Caudate nucleus (tissue), 63 donors: ENCODE measurements at places on chromosomes 1 and 21.

GRCh38 chr1:197973206-197973605 lies 56.0 kb downstream of the LHX9 start:
- no peak for DNase-seq

GRCh38 chr1:110186558-110186957 lies 23.6 kb upstream of the KCNC4 start:
- DNase-seq, result no peak

DNA sequence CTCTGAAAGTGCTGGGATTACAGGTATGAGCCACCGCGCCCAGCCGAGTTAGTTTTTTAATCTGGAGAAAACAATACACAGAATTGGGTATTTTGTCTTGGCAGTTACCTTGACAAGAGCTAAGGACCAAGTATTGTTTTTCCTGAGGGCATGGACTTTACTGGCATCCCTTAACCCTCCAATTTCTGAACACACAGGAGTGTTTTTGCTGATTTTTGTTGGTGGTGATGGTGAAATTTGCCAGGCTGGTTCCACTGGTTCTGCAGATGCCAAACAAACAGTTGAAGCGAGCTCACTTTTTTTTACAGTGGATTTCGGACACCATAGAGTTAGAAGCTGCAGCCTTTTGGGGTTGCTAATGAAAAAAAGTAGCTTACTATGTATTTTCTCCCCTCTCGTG lies 37.2 kb upstream of the SH3D21 start:
- no peak for DNase-seq

DNA sequence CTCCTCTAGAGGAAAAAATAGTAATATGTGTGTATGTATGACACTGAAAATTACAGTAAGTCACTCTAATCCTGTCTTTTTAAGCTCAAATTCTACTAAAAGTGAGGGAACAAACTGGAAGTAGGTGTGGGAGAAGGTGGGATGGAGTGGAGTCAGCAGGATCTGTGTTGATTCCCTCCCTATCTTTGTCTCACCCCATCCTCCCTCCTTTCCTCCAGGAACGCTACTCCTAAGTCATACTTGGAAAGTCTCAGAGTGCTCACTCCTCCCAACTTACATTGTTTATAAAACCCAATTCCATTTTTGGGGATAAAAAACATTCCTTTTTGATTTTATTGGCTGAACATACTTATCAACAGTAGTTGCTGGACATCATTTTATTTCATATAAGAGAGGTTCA lies 14.9 kb upstream of the NUP133 start:
- no peak for DNase-seq

GRCh38 chr1:214516434-214517326 lies 34.7 kb downstream of the PTPN14 start:
- no peak for DNase-seq

- DNase-seq, result no peak
These were observed 152.0 kb upstream of the GRIK3 start for GRCh38 chr1:37186246-37186756.

- no peak for DNase-seq
These were observed 40.8 kb upstream of the WARS2 start for GRCh38 chr1:119181218-119181617.

GRCh38 chr1:205285381-205286101 lies 36.0 kb downstream of the NUAK2 start:
- DNase-seq, result no peak

DNA sequence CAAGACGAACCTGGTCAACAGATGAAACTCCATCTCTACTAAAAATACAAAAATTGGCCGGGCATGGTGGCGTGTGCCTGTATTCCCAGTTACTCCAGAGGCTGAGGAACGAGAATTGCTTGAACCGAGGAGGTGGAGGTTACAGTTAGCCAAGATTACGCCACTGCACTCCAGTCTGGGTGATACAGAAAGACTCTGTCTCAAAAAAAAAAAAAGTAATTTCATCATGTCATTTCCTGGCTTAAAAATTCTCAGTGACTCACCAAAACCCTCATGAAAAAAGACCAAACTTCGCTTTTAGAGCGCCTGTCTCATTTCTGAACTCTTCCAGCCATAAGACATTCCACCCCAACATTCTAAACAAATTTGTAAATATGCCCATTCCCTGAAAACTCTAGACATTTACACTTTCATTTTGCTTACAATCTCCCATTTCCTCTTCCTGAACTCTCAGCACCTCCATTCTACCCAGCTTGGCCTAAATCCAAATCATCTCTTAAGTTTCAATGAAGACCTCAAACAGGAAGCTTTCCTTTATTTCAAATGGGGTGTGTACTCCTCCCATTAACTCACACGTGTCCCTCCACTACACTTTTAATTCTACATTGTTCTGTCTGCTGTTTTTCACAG lies 50.5 kb upstream of the PRRC2C start:
- DNase-seq, result no peak

- DNase-seq, result no peak
These were observed 105.8 kb upstream of the EDN2 start for GRCh38 chr1:41590331-41590730.

GRCh38 chr1:246398126-246398813 lies 108.8 kb downstream of the SMYD3 start:
- DNase-seq, result no peak

- DNase-seq, result no peak
These were observed 128.4 kb upstream of the SOD1 start for GRCh38 chr21:31530897-31531705.

DNA sequence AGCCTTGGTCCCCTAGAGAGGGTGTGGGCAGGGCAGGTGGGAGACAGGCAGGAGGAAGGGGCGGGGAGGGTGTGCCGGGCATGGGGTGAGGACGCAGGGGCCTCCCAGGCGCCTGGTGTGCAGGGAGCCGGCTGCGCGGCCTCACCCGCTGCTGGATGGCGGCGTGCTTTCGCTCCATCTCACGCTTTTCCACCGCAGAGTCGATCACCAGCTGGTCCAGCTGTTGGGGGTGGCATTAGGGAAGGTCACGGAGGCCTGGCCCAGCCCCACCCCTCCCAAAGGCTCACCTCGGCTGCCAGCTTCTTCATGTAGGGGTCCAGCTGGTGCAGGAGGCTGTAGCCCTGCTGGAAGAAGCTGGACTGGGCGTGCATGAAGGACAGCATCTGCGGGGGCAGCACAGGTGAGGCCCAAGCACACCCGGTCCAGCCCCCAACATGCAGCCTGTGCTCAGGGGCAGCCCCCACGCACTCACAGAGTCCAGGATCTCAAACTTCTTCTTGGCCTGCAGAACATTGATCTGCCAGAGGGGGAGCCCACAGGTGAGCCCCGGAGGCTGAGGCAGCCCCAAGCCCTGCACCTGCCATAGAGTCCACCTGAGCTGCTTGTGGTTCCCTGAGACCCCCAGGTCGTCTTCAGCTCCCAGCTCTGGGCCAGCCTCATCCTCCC lies 7.9 kb downstream of the ACAP3 start:
- no peak for DNase-seq

GRCh38 chr1:53203466-53203865 lies 6.8 kb downstream of the CPT2 start:
- no peak for DNase-seq

DNA sequence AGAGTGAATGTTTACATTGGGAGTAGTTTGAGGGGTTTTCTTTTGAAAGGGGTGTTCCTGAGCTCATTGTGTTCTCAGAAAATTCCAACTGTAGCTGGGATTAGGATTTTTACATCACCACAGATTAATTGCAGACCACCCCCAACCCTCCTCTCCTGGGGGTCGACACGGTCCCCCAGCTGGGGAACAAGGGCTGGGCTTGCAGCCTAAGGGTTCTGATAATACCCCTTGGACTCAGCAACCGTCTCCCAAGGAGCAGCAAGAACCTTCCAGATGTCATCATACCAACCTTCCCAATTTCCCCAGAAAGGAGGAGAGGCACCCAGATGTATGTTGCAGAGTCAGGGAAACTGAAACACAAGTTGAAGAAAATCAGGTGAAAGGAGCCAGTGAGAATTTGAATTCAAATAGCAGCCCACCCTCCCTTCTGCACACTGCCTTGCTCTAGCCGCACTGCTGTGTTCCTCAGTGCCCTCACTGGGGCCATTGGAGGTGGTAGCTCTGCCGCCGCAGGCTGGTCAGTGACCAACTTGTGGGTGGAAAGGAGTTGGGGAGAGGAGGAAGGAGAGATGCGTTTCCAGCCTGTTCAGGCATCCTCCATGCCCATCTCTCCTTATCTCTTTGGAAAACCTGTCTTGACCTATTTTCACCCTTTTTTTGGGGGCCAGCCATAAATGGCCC lies 14.7 kb upstream of the IGFN1 start:
- DNase-seq, result no peak

DNA sequence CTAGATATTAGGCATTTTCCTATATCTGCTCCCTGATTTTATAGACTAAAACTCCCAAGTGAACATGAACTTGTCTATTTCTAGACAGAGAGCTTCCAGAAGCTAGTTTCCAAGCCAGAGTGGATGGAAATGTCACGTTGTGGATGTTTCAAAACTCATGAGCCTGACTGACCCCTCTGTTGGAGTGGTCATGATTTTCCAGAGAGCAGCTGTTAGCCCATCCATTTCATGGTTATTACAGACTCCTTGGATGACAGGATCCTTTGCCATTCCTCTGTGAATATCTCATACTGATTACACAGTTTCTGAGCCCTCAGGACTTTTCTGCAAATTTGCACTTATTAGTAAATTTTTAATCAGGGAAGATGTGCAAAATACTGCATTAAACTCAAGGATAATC lies 76.8 kb upstream of the ATF3 start:
- DNase-seq, result no peak

- no peak for DNase-seq
These were observed 29.6 kb downstream of the KCNN3 start for GRCh38 chr1:154840269-154841176.

GRCh38 chr1:112396653-112397471 lies 848 bp downstream of the CTTNBP2NL start:
- peak; percentile 26 for DNase-seq

DNA sequence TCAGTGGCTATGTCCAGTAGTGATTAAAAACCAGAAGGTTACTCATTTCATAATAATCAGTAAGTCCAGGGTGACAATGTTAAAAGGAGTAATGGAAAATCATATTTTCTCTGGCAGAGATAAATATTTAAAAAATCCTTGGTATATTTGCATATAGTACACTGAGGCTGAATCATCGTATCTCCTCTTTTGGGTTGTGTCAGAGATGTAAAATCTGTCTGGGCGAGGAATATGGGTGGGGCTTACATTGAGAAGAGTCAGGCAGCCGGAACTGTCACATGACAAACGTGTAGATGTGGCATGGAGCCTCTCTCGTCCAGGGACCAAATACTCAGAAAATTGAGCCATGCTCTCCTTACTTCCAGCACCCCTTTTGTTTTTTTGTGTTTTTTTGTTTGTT lies 120.9 kb downstream of the FMN2 start:
- no peak for DNase-seq

DNA sequence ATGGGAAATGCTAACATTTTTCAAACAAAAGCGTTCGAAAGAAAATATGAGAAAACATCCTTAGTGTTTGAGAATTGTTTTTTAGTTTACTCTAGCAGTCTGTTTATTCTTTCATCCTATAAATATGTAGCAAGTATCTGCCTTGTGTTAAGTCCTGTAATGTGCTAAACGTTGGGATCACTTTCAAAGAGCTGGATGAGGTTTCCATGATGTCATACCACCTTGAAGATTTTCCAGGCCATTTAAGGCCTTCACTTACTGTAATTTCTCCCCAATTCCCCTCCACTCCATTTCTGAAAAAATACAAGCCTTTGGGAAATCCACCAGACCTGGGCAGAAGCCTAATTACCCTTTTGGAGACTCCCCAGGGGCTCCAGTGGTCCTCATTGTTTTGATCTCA lies 24.2 kb upstream of the CTBS start:
- DNase-seq, result no peak

DNA sequence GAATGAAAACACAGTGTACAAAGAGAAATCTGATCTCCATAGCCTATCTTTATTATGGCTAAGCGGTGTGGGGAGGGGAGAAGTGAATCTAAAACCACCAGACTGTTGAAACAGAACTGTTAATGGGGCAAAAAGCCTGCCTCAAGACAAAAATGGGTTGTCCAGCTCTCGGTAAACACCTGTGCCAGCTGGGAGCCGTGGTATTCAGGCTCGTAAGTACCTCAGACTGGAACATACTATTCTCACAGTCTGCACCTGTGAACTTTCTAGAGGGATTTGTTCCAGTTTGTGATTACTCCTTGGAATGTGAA lies 42.7 kb upstream of the ATP1A1 start:
- DNase-seq, result no peak

DNA sequence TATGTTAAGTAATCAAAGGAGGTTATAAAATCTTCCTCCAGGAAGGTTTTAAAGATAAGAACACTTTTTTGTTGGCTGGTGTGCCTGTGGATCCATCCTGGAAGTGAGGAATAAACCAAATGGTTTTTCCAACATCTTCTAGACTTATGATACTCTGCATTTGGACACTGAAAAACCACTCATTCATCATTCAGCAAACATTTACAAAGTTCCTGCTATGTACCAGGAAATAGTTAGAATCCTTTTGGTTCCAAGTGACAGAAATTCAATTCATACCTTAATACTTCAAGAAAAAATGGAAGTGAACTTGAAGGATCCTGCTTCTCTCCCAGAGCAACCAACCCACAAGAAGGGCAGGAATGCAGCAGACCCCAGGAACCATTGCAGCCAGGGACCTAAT lies 39.6 kb upstream of the PIGC start:
- no peak for DNase-seq

DNA sequence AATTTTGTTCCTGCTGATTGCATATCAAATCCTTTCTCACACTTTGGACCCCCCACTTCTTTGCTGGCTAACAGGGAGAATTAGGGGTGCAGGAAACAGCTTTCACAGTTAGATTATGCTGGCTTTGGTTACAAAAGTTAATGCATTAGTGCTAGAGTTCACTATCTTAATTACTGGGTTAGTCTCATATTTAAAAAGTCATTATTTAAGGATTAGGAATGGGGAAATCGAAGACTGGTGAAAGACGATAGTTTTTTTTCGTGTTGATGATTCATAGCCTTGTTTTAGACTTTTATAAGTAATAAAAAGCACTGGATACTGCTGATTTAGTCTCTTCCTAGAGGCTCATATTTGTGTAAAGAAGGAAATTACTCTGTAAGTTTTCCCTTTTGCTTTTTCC lies 11.6 kb downstream of the ST6GALNAC3 start:
- DNase-seq, result no peak

DNA sequence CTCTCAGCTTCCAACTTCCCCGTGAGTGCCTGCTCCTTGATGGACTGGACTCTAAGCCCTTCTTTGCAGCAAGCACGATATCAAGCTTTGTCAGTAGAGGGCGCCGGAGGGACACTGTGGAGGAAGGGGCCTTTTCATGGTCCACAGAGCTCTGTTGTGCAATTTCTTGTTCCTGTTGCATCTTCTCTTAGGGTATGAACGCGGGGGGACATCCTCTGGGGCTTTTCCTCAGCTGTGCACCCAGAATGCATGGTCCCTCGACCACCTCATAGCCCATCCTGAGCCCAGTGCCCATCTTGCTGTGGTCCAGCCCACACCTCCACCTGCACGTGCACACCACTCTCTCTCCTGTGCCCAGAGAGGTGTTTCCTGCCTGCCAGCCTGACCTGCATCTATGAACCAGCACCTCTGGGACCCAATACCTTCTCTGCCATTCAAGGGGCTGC lies 556.8 kb downstream of the PTPRU start:
- DNase-seq, result no peak

DNA sequence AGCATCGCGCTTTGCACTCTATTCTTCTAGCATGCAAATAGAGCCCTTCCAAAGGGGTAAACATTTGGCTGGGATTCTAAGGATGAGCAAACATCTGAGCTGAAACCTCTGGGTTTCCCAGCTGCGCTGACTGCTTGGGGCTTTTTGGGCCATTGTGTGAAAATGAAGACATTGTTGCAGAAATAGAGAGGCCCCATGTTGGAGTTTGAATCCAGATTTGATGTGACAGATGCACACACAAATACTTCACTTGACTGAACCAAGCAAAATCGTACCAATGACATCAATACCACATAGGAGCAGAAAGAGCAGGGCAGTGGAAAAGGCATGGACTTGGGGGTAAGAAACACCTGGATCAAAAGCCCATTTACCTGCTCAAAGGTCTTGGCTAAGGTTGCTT lies 144.6 kb upstream of the HMGB4 start:
- no peak for DNase-seq
